Progenitor cell of endocrine pancreas (in vitro differentiated cells): ENCODE measurements at places on chromosomes 4 and X.
A peak's percentile ranks its signal among the peaks of the same experiment; 100 is the strongest.

DNA sequence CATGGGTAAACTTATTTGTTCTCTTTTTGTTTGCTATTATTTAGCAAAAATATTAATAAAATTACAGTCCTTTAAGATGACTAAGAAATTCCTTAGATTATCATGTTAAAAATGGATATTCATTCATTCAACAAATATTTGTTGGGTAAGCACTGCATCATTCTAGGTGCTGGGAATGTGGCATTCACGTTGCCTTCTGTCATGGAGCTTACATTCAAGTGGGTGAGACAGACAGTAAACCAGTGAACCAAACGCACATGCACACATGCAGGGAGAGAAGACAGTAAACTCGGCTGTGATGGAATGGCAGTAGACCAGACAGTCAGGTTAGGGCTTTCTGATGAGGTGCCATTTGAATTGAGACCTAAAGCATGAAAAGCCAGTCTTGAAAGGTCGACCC, 91.8 kb downstream of the STOX2 start:
- DNase-seq = no peak
- no peaks in the 10 kb centered on the region for H3K27me3 ChIP-seq
- no peak overlapping the region for H3K4me3 ChIP-seq
- no peak overlapping the region for H3K27ac ChIP-seq
- H3K4me1 ChIP-seq = peaks cover 3% of the 10 kb centered on the region

DNA sequence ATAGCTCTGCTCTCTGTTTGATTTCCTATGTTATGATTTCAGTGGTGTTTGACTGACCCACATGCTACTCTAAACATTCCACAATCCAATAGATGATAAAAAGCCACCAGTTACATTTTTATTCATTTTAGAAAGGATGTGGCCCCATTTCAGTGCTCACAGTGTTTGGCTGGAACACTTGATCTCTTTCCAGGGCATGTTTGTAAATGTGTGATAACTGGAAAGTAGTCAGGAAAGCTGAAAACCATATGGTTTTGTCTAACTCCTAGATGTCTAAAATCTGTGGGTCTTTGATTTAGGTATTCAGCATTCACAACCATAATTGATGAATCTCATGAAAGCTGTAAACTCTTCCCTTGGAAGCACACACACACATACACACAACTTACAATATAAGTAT, 904.9 kb upstream of the AGA start:
- H3K4me1 ChIP-seq = no peaks in the 10 kb centered on the region
- H3K27ac ChIP-seq = no peak overlapping the region
- no peaks in the 10 kb centered on the region for H3K36me3 ChIP-seq
- no peak for DNase-seq
- H3K27me3 ChIP-seq = no peaks in the 10 kb centered on the region

DNA sequence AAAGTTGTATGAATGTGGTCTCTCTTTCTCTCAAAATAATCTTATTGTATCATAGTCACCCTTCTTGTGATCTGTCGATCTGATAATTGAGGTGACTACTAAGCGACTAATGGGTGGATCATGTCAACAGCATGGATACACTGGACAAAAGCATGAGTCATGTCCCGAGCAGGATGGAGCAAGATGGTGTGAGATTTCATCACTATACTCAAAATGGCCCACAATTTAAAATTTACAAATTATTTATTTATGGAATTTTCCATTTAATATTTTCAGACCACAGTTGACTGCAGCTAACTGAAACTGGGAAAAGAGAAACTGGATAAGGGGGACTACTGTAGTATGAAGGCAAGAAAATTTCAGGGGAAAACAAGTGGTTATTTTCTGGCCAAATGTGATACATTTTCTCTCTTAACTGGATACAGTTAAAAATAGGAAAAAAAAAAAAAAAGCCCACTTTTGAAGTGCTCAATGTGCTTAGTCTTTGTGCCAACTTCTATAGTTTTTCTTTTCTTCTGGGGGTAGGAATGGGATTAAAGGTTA, 25.3 kb downstream of the FAM241A start:
- no peaks in the 10 kb centered on the region for H3K36me3 ChIP-seq
- no peak for DNase-seq
- H3K27ac ChIP-seq = no peak overlapping the region
- no peaks in the 10 kb centered on the region for H3K4me1 ChIP-seq
- H3K27me3 ChIP-seq = no peaks in the 10 kb centered on the region
- no peak overlapping the region for H3K4me3 ChIP-seq

DNA sequence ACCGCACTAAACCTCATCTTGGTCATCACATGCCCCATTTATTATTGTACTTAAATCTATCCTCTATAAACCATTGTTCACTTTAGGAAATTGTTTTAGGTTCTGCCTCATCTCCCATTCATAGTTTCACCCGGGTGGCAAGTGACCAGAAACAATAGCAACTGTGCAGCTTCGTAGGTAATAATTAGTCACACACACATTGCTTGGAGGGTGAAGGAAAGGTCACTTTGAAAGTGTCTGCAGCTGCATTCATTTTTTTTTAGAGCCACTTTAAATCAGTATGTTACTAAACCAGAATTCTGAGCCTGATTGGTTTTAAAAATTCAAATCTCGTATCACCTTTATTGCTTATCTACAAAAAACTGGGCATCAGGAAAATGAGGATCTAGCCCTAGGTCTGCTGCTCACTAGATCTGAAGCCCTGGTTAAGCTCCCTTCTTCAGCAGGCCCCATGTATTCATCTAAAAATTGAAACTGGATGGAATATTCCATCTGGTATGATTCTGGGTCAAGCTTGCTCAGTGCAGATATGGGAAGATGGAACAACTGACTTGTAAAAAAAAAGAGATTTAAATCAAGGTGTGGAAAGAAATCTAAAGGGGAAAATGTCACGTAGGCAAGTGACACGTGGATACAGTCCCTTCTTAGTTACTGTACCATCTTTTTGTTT, 62.4 kb downstream of the LIMCH1 start:
- peak overlapping the region; percentile 89 for H3K27ac ChIP-seq
- no peaks in the 10 kb centered on the region for H3K36me3 ChIP-seq
- peaks cover 37% of the 10 kb centered on the region for H3K4me1 ChIP-seq
- no peaks in the 10 kb centered on the region for H3K27me3 ChIP-seq
- no peak overlapping the region for H3K4me3 ChIP-seq
